Eye (tissue), 1 donor: ENCODE measurements at places on chromosomes 13 and 19.

DNA sequence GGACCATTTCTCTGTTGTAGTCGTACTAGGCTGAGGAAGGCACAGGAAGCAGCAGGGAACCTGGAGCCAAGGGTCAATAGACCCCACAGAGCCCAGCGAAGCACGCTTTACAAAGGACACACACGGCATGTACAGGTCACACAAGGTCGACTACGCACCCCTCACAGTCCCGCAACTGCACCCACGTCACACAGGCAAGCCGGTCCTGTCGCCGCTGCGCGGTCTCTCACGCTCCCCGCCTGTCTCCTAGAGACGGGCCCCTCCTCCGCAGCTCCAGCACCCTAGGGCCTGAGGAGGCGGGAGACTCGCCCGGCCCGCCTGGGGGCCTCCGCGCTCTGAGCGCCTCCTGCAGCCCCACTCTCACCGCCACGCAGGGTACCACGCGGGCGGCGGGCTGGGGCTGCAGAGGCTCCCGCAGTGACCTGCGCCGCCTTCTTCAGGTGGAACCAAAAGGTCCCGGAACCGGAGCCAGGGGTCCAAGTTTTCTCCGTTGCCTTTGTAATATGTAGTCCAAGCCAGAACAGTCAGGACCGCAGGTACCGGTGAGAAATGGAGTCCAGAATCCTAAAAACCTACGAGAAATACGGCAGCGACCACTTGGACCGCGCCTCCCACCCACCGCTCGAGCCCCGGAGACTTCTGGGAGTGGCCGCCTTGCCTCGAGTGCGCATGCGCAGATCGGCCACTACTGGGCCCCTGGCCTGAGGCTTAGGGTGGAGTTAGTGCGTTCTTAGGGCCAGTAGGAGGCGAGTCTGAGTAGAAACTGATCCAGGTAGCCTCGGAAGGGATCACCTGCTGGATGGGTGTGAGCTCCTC is at the start of gene ZNF607:
Gene ZNF607 (minus strand): TSS at position 651 of the 816 bp plus-strand sequence. CDS start 8,143 bp downstream, outside the sequence.
- DNase-seq, result peak; percentile 97

GRCh38 chr19:5058521-5059212 is 89.8 kb downstream of the KDM4B start:
- peak; percentile 74 for DNase-seq

GRCh38 chr19:31562966-31563612 is 213.9 kb upstream of the TSHZ3 start:
- no peak for DNase-seq

DNA sequence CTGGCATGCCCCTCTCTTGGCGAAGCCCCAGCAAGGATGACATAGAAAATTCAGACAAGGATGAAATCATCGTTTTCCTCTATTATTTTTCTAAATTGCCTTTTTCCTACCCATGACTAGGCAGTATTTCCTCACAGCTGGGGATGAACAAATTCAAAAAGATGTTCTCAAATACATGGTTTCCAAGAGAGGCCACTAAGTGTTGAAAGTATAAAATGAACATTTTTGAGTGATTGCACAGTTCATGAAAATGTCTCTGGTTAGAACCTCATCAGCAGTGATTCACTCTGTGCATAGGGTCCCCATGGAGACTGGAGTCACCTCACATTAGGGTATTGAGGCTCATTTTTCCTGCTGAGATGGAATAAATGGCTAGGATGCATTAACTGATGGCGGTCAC is 373.7 kb downstream of the DNAJC15 start:
- DNase-seq, result peak; percentile 58

GRCh38 chr13:112719016-112719415 is 29.2 kb downstream of the ATP11A start:
- no peak for DNase-seq

- DNase-seq, result no peak
These were observed 578.8 kb downstream of the DCT start for GRCh38 chr13:93900731-93901130.

- peak; percentile 62 for DNase-seq
These were observed 188.5 kb upstream of the ARGLU1 start for GRCh38 chr13:106756446-106756845.

DNA sequence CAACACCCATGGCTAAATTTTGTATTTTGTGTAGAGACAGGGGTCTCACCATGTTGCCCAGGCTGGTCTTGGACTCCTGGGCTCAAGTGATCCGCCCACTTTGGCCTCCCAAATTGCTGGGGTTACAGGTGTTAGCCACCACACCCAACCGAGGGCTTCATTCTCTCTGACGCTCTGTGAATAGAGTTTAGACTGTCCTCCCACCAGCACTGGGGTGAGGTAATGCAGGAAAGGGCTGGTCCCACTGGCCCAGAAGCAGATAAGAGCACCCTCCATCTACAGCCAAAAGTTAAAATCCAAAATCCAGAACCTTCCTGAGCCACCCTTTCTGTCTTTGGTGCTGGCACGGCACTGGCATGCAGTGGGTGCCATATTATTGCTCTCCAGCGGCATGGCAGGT is 31.8 kb upstream of the HOMER3 start:
- DNase-seq, result no peak

DNA sequence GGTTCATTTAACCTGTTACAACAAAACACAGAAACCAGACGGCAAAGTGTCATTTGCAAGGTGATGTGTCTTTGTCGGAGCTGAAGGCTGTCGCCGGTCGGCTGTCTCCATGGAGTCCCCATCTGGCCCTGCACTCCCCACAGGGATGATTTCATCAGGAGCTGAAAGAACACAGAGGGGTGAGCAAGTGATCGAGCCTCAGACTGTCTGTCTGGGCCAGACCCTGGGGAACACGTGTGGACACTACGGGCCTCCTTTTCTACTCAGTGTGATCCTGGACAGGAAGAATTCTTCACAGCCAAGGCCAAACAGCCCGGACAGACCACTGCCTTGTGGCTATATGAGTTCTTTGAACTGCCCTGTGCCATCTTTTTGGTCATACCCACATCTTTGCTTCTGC is 85.1 kb downstream of the RNASEH2B start:
- DNase-seq, result peak; percentile 30

DNA sequence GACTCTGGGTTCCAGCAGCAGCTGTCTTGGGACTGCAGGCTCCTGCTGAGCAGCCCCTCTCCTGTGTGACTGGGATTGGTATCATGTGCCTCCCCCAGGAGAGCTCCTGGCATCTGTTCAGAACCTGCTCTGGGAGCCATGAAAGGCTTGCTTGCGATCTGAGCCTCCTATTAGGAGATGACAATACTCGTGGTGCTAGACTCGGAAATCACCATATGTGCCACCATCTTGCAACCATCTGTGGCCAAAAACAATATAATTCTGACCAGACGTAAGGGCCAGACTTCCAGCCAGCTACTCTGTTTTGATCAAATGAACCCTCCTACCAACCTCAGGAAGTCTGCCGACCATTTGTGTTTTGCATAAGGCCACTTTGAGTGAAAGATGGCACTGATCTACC is 484.7 kb downstream of the IRS2 start:
- DNase-seq, result peak; percentile 11

GRCh38 chr13:39920613-39921012 is 265.2 kb downstream of the COG6 start:
- no peak for DNase-seq

DNA sequence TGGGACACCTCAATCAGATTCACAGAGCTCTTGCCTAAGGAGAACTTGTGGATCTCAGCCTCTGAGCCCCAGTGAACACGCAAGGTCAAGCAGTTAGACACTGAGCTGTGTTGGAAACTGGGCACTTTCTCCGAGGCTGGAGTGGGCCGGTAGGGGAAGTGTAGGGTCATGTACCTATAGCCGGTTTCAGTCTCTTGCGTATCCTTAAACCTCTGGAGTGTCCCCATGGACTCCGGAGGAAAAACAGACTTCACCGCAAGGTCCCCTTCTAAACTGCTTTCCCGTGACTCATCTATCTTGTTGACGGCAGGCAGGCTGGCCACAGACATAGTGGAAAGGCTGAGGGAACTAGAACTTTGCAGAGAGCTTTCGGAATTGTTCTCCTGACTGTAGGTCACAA is 11.3 kb downstream of the IQCN start:
- DNase-seq, result peak; percentile 0

DNA sequence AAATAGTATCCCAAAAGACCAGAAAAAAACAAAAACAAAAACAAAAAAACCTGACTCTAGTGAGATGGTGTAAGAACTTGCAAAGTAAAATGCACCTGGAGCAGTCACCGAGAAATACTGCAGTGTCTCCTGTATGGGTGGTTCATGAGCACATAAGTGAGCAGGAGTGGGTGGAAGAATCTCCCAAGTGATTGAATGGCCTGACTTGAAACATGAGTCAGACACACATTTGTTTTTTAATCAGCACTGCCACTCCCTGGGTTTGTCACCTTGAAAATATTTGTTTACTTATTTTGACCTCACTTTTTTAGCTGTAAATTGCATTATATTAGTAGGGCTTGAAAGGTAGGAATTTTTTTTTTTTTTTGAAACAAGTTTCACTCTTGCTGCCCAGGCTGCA is 2.0 kb downstream of the ZNF431 start:
- DNase-seq, result no peak

- DNase-seq, result no peak
These were observed 9.0 kb upstream of the SBK3 start for GRCh38 chr19:55554302-55554701.

DNA sequence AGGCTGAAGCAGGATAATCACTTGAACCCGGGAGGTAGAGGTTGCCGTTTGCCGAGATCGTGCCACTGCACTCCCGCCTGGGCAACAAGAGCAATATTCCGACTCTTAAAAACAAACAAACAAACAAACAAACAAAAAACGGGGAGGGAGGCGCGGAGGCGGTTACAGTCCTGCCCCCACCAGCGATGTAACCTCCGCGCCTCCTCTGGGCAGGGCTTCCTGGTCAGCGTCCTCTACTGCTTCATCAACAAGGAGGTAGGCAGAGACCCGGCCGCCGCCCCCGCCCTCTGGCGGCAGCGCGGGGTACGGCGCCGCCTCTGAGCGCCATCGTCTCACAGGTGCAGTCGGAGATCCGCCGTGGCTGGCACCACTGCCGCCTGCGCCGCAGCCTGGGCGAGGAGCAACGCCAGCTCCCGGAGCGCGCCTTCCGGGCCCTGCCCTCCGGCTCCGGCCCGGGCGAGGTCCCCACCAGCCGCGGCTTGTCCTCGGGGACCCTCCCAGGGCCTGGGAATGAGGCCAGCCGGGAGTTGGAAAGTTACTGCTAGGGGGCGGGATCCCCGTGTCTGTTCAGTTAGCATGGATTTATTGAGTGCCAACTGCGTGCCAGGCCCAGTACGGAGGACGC is 10.2 kb downstream of the SNRPD2 start:
- peak; percentile 88 for DNase-seq

- DNase-seq, result no peak
These were observed 3.5 kb upstream of the LHB start for GRCh38 chr19:49020342-49020741.

GRCh38 chr19:42143341-42144234 is 11.3 kb upstream of the POU2F2 start:
- peak; percentile 68 for DNase-seq

GRCh38 chr19:55487924-55488687 is at the start of gene SSC5D:
Gene SSC5D (plus strand): TSS chr19:55488436. CDS start chr19:55488590, 154 bp downstream.
- DNase-seq, result peak; percentile 64

- peak; percentile 93 for DNase-seq
These were observed 1.9 kb downstream of the CNN2 start for GRCh38 chr19:1028062-1028926.

DNA sequence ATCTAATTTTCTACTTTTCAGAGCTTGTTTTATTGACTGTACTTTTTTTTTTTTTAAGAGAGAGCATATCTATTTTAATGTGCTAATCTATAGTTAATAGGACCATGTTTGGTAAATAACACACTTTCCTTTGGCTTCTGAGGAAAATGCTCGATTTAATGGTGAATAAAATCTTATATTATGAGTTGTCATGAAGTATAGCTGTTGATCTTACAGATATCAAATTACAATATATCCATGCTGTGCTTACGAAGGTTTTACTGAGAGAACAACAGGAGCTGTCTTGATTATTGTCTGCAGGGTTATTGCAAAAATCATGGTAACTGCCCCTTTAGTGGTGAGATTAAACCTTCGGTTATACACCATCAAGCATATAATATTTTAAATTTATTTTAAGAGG is 29.6 kb downstream of the URI1 start:
- no peak for DNase-seq
